Activated CD4-positive, alpha-beta T cell treated with anti-CD3 and anti-CD28 coated beads, Interleukin-2, amount 50 U/mL, for 1 hour (primary cell): ENCODE measurements at places on chromosomes 1 and 21.
A peak's percentile ranks its signal among the peaks of the same experiment; 100 is the strongest.

GRCh38 chr1:94872771-94873495, 52.8 kb downstream of the SLC44A3 start:
- no peak for DNase-seq

DNA sequence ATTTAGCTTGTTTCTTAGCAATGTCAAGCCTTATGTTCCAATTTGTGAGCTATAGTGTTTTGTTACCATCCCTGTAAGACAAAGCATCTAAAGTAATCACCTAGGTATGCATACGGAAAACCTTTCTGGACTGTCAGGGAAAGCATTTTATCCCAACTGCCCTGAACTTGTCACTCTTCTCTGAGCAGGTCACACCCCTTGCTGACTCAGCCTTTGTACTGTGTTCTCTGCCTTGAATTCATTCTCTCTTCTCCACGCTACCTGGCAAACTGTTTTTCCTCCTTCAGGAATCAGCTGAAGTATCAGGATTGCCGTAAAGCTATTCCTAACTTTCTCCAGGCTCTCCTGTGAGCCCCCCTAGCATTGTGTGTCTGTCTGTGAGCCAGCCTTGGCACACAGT, 54.2 kb downstream of the PBX1 start:
- no peak for DNase-seq

GRCh38 chr1:50644447-50645105, 221.3 kb upstream of the DMRTA2 start:
- no peak for DNase-seq

GRCh38 chr1:200409203-200409760, 554 bp downstream of the ZNF281 start:
- DNase-seq: peak; percentile 40
